ENCODE measurements at places on chromosomes 2 and 18.

DNA sequence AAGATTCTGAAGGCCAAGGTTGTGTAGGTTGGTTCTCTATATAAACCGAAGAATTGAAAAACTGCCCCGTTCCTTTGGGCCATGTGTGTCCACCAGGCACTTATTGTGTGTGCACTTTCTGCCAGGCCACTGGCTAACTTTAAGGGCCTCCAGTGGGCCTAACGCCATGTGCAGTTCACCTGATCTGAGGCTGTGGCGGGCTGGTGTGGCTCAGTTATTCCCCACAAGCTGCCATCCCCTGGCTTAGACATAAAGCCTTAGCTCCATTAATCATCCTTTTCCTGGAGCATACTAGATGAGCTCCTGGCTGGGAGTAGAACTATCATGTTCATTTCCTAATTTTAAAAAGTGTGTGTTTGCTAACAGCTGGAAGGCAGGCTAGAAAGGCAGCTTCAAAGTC is 304.1 kb upstream of the TNP1 start:
- no peak for DNase-seq

GRCh38 chr2:38665854-38666555 is at the start of gene GALM:
Gene GALM (plus strand): TSS chr2:38666114. CDS start chr2:38666162, 48 bp downstream.
- no peak for DNase-seq

DNA sequence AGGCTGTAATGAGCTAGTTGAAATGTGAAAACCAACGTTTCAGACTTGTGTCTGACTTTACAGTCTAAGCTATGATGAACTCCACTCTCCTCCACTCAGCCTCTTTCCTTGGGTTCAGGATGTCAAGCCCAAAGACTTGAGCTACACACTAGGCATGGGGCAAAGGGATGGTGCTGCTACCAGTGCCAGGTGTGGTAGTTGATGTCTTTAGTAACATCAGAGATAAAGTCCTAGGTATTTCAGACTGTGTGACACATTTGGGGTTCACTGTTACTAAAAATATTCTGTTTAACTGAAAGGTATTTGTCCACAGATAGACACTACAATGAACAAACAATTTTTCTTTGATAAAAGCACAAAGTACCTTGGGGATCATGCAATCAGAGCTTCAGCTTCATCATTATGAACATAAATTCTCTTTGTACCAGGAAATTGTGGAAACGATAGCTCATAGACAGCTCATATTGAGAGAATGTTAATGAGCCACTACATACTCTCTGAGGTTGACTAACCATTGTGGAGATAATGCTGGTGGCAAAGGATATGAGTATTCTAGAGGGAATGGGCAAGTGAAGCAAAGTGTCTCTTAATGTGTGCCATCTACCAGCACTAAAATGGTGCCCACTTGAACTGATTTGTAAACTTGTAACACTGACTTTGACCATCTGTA is 253.7 kb upstream of the THUMPD2 start:
- DNase-seq = no peak

- no peak for DNase-seq
Observed at GRCh38 chr18:55998071-55998522, 410.1 kb upstream of the TCF4 start.

DNA sequence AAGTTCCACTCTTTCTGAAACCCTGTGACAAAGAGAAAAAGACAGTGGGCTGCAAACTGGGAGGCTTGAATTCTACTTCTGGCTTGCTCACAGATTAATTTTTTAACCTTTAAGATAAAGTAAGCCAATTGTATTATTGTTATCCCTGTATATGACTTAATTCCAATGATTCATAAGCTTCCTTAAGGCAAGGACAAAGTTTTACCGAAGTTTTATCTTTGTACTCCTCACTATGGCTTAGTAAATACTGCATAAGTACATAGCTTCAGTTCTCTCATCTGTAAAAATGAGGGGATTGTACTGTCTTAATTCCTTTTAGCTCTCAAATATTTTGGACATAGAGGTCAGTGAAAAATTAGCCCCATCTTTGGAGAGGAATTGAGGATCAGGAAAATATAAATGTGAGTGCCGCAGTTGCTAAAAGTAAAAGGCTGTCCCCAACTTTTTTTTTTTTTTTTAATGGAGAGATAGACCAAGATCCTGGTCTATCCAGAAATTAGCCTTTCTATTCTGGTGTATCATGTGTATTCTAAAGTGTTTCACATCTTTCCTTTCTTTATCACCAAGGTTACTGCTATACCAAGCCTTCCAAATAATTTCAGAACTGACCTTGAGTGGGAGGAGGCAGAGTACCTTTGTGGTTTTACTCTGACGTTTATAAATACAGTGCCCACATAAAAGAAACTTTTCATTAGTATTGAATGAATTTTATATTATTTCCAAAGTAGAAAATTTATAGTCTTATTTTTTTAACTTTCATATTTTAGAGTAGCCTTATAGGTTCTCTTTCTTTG is 13.3 kb downstream of the RELCH start:
- no peak for DNase-seq

DNA sequence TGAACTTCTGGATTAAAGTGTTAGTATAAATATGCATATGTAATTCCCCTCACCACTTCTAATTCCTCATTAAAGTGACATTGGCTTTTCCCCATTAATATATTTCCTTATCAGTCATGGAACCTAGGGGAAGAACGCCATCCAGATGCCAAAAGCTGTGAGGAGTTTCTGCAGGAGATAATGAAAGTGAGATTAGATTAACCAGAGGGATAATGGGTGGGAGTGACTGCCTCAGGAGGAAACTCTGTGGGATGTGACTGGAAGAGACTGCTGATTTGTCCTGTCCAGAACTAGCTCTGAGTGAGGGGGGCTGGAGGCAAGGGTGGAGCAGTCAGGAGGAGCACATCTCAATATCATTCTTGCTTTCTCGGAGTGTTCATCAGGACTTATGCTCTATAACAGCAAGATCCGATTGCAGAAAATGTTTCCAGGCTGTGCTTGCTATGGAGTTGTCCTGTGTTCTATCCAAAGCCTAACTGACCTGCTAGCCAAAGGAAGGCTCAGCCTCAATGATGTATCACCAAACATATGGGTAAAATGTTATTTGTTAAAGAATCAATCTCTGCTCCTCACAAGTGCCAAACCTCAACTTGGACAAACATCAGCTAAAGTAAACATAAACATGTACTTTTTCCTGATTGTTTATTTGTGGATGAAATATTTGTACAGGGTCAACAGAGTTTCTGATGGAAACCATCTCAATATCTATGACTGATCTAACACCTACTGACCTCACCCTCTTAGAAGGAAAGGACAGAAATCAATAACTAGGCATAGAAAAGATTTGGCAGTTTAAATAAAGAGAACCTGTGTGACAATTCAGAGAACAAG is 118.5 kb downstream of the ASXL3 start:
- no peak for DNase-seq

DNA sequence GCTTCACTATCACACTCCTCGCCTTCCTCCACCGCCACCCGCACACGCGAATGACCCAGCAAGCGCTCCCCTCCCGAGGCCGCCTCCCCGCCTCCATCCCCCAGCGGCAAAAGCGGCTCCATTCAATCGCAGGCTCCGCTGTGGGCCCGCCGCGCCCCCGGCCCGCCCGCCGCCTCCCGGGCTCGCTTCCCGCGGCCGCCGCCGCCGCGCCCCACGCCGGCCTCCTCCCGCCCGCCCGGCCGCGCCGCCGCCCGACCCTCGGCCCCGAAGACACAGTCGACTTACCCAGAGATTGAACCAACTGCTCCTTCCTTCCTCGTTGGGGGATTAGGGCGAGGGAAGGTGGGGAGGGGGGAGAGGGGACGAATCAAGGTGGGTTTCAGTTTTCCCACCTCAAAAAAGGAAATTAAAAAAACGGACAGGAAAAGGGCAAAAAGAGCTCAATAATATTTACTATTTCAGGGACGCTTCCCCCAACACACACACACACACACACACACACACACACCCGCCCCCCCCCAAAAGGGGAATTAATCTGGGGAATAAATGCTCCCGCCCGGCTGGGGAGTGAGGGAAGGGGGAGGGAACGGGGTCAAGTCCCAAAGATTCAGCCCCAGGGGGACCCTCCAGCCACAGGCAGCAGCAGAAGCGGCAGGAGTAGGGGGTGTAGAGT is 743 bp downstream of the XPO1 start:
- peak; percentile 54 for DNase-seq

GRCh38 chr2:143458258-143459190 is 329.3 kb downstream of the ARHGAP15 start:
- no peak for DNase-seq

GRCh38 chr2:240401781-240402551 is 33.5 kb upstream of the GPC1 start:
- no peak for DNase-seq

- DNase-seq = no peak
Observed at GRCh38 chr2:109270505-109271312, 141.7 kb downstream of the SH3RF3 start.

DNA sequence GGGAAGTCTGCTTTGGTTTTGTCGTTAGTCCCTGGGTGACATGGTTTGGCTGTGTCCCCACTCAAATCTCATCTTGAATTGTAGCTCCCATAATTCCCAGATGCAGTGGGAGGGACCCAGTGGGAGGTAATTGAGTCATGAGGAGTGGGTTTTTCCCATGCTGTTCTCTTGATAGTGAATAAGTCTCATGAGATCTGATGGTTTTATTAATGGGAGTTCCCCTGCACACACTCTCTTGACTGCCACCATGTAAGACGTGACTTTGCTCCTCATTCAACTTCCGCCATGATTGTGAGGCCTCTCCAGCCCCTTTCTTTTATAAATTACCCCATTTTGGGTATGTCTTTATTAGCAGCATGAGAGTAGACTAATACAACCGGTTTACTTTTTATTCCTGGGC is 405.8 kb upstream of the ID2 start:
- no peak for DNase-seq

DNA sequence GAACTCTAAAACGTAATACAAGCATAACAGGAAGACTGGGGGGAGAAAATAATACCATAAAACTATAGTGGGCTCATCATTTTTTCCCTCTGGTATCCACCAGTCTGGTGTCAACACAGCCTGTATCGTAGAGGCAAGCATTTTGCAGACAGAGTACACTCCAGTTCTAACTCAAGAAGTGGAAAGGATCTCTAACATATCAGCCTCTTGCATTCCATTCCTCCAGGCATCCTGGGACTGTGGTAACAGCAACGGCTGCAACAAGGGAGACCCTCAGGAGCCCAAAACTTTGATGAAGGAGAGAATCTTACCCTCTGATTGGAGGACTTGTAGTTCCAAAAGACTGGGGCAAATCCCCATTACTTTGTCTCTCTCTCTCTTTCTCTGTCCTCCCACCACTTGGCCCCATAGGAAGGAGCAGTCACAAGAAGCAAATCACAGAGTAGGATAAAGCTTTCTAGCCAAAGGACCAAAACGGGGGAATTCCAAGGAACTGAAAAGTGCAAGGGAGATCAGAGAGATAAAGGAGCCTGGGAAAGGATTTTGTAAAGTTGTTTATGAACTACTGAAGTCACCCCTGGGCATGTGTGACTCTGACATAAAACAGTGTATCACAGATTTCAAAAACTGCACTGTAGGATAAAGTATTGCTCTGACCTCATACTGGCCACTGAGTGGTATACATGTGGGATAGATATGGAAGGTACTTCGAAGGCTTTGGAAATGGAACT is 11.9 kb downstream of the FRZB start:
- no peak for DNase-seq

DNA sequence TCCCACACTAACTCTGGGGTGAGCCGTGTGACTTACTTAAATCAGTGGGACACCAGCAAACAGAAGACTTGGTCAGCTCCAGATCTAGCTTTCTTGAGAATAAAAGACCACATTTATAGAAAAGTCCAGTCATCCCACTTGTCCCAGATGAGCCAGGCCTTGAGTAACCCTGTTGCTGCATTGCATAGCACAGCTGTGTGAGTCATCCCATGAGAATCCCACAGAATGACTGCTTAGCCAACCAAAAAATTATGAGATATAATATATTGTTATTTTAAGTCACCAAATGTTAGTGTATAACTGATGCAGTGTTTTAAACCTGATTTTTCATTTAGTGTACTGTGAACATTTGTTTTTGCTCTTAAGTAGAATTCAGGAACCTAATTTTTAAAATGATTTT is 94.2 kb upstream of the FSHR start:
- no peak for DNase-seq

DNA sequence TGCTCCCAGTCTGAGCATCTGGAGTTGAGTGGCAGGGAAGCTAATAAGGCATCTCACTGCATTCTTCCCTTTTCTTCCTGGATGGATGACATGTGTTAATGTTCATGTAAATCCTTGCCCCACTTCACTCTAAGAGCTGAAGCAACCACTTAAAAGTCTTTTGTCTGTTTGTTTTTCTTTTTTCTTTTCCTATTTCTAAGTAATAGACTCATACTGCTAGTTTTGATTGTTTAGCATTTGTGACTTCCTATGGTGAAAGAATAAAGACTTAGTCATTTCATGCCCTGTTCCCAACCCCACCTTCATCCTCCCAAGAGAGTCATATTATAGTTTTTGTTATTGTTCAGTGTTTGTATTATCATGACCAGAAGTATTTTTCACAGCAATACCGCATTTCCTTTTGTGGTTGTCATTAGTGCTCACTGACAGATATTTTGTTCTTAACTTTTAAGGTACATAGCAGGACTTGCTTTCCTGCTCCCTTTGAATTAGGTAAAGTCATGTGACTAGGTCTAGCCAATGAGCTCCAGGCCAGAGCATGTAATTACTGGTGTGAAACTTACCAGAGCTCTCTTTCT is 18.1 kb upstream of the SPP2 start:
- no peak for DNase-seq

DNA sequence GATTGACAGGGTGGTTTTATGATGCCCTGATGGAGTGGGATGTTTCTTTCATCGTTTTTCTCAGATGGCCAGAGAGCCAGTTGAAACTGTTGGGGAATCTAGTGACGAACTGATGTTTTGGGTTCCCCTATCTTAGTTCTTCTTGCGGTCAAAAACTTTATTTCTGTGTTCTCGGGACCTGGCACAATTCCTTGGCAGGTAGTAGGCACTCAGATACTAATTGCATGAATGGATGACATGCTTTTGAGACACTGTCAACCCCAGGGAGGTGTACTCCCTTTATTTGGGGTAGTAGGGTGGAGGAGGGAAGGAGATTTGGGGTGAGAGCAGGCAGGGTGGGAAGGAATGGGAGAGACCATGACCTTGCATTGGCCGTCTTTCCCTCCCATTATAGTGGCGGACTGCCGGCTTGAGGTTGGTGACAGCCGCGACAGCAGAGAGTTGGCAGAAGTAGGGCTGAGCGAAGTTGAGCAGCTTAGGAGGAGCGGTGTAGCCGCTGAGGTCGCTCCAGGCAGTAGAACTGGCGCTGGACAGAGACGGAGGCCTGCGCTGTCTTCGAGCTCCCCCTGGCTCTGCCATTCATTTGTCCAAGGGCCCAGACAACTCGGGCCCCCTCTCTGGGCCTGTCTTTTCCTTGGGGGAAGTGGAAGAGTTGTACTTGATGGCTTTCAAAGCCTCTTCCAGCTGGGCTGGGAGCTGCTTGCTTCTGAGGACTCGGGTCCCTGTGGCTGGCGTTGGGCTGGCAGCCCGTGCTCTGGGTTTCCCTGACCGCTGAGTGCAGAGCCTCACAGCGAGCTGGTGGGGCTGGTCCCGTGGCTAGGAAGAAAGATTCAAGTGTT is 2.6 kb downstream of the TET3 start:
- DNase-seq = peak; percentile 52

DNA sequence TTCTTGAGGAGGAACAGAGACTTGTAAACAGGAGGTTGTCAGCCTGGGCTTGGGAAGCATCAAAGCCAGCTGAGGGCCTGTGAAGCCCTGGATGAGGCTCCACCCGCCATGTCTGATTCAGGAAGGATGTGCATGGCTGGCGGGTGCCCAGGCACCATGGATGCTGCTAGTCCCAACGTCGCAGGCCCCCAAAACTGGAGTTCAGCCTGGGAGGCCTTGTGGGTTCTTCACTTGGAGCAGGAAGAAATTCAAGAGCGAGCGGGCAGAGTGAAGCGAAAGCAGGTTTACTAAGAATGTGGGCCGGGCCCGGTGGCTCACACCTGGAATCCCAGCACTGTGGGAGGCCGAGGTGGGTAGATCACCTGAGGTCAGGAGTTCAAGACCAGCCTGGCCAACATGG is 12.1 kb upstream of the PXDN start:
- no peak for DNase-seq
